Articular chondrocyte of knee joint (primary cell): ENCODE measurements at places on chromosomes 2 and 18. TPM values are rescaled to one million over a fixed set of nuclear protein-coding genes. Genes with fewer than 3 reads are reported as not detected.

Gene SCYGR4
- 0.11 TPM in 1 of 2 replicates, not detected in the other for total RNA-seq

Gene NAT8
- total RNA-seq, result not detected in 2 replicates

Gene SLC9A4
- not detected in 2 replicates for total RNA-seq

Gene FOXD4L1
- 0.11 and 0.26 TPM in 2 replicates for total RNA-seq

Gene MYO5B
- 6.0 and 6.6 TPM in 2 replicates for total RNA-seq

Gene UBR3
- 81.1 and 87.3 TPM in 2 replicates for total RNA-seq

Gene ZNF532
- 67.9 and 69.4 TPM in 2 replicates for total RNA-seq

Gene LINC00305
- not detected in 2 replicates for total RNA-seq

Gene RNU2-63P
- under 0.01 TPM in 1 of 2 replicates, not detected in the other for total RNA-seq

Gene GPR148
- not detected in 2 replicates for total RNA-seq

Gene GKN2
- total RNA-seq, result not detected in 2 replicates

Gene ABCA12
- under 0.01 and 0.11 TPM in 2 replicates for total RNA-seq

Gene EMILIN2
- 2.5 and 6.4 TPM in 2 replicates for total RNA-seq

Gene IL36RN
- not detected in 2 replicates for total RNA-seq

Gene CPS1
- 28.2 and 37.2 TPM in 2 replicates for total RNA-seq

Gene ECEL1
- not detected in 2 replicates for total RNA-seq

Gene SLC4A5
- total RNA-seq, result 2.2 and 2.7 TPM in 2 replicates

Gene TFCP2L1
- total RNA-seq, result under 0.01 and 0.13 TPM in 2 replicates

Gene CIAO1
- total RNA-seq, result 69.9 and 83.3 TPM in 2 replicates

Gene LYPD6
- 0.52 and 0.86 TPM in 2 replicates for total RNA-seq

Gene SERPINB2
- 0.22 TPM in 1 of 2 replicates, not detected in the other for total RNA-seq

Gene ALPI
- total RNA-seq, result not detected in 2 replicates

Gene SLC38A11
- total RNA-seq, result 0.26 and 0.43 TPM in 2 replicates

Gene RIT2
- not detected in 2 replicates for total RNA-seq

Gene SERPINB3
- not detected in 2 replicates for total RNA-seq

Gene STK36
- 24.1 and 25.5 TPM in 2 replicates for total RNA-seq

Gene DYNAP
- total RNA-seq, result not detected in 2 replicates

Gene G6PC2
- total RNA-seq, result not detected in 2 replicates

Gene INO80D
- 12.4 and 12.6 TPM in 2 replicates for total RNA-seq

Gene C2orf78
- not detected in 2 replicates for total RNA-seq

Gene TUBA4B
- not detected in 2 replicates for total RNA-seq

Gene RGPD3
- 0.65 and 1.2 TPM in 2 replicates for total RNA-seq

Gene SCG2
- 5.4 and 6.8 TPM in 2 replicates for total RNA-seq

Gene NRBP1
- total RNA-seq, result 135 and 145 TPM in 2 replicates

Gene RNF152
- 10.6 and 21.2 TPM in 2 replicates for total RNA-seq

Gene CDH2
- total RNA-seq, result 0.52 and 0.65 TPM in 2 replicates

Gene CDH19
- total RNA-seq, result 0.11 and 0.13 TPM in 2 replicates

Gene FABP1
- total RNA-seq, result not detected in 2 replicates

Gene MYCN
- not detected in 2 replicates for total RNA-seq

Gene PCGF1
- total RNA-seq, result 15.8 and 18.2 TPM in 2 replicates

Gene IL1F10
- total RNA-seq, result not detected in 2 replicates

Gene HAUS1
- total RNA-seq, result 31.0 and 47.4 TPM in 2 replicates

Gene TRABD2A
- 0.26 and 0.65 TPM in 2 replicates for total RNA-seq

Gene COL4A4
- under 0.01 and 0.11 TPM in 2 replicates for total RNA-seq

Gene KIF5C
- 0.65 and 0.97 TPM in 2 replicates for total RNA-seq

Gene TM4SF20
- total RNA-seq, result 1.1 TPM in 1 of 2 replicates, not detected in the other

Gene SGPP2
- total RNA-seq, result not detected in 2 replicates

Gene AFF3
- total RNA-seq, result 6.1 and 7.9 TPM in 2 replicates

Gene FAM110C
- 0.11 TPM in 1 of 2 replicates, not detected in the other for total RNA-seq

Gene OTOS
- total RNA-seq, result not detected in 2 replicates

Gene IMPA2
- total RNA-seq, result 20.5 and 23.1 TPM in 2 replicates

Gene CYP27A1
- 54.0 and 59.7 TPM in 2 replicates for total RNA-seq

Gene RPS27A
- total RNA-seq, result 1,186 and 1,583 TPM in 2 replicates

Gene VWA3B
- total RNA-seq, result 0.11 TPM in 1 of 2 replicates, not detected in the other

Gene C2orf15
- total RNA-seq, result 0.11 and 0.13 TPM in 2 replicates

Gene CCDC138
- 5.6 and 6.5 TPM in 2 replicates for total RNA-seq

Gene SERPINB10
- total RNA-seq, result not detected in 2 replicates

Gene CERKL
- total RNA-seq, result 0.26 and 0.32 TPM in 2 replicates

Gene SPATA3
- total RNA-seq, result not detected in 2 replicates
